ENCODE measurements at places on chromosomes 5 and 9.

DNA sequence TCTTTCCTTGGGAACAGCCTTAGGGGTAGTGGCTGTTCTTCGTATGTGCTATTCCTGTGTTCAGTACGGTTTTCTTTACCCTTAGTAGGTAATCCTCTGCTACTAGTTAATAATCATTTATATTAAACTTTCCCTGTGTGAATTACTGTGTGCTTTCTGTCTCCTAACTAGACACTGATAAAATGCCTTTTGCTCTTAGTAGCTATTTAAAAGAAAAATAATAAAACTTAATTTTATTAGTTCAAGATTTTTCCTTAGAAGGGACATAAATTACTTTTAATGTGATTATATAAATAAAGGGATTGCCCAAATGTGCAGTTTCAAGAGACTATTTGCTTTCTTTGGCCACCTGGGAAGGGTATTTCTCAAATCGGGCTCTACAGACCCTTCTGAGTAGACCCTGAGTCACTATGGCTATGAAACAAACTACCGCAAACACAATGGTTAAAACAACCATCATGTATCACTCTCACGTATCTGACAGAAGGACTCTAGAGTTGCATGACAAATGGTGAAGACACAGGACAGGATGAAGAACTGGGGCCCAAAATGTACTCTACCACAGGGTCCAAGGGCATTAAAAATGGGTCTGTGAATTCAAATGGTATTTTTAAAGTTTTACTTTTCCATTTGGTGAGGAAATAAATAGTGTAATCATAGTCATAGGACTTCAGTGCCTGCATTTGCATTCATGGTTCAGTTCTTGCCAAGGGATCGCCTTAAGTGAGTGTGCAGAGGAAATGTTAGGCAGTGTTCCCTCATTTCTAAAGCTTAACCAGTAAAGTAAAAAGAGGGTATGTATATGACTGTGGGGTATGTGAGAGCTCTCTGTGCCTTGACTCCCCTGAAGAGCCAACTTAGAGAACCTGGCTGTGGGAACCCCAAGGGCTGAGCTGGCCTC is 97.0 kb downstream of the TSSK1B start:
- DNase-seq, result no peak

- no peak for DNase-seq
Measured at GRCh38 chr9:136597141-136597885, 51.5 kb upstream of the NOTCH1 start.

DNA sequence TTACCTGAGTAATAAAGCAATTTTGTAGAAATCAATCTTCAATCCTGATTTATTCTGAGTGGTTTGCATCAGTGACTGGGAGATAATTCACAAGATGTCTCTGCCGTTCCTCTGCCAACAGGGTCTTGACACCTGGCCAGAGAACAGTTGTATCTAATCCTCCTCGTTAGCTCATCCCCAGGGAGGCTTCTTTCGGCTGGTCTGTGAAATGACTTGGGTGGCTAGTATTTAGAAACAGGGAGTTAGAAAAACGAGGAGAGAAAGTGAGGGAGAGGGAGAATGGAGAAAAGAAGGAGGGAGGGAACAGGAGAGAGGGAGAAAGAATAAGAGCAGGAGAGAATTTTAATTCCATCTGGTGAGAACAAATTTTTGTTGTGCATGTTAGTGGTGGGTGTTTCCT is 600.2 kb upstream of the TLE4 start:
- no peak for DNase-seq

GRCh38 chr5:91011029-91011428 is 372.1 kb downstream of the ARRDC3 start:
- DNase-seq, result no peak

- no peak for DNase-seq
Measured at GRCh38 chr5:153835891-153836515, 202.7 kb downstream of the FAM114A2 start.

- no peak for DNase-seq
Measured at GRCh38 chr5:170176916-170177315, 55.9 kb upstream of the C5orf58 start.

GRCh38 chr5:96439477-96440184 is 6.6 kb upstream of the PCSK1 start:
- no peak for DNase-seq

GRCh38 chr9:97853844-97854695 is 1.0 kb downstream of the FOXE1 start:
- DNase-seq, result no peak

- no peak for DNase-seq
Measured at GRCh38 chr5:140420665-140421361, 19.2 kb downstream of the ANKHD1 start.

DNA sequence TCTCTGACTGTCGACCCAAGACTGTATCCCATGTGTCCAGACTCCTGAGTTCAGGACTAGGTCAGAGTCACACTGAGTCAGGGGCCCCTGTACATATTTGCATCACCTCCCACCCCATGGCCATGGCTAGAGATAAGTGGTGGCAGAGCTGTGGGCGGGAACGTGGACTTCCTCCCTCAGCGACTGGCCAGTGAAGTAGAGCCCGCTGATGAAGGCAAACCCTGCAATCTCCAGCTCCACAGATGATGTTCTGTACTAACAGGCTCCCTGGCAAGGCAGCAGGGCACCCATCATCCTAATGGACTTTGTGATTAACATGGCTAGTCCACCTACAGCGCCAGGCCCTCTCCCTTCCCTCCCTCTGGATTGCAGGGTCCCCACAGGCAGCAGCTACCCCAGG is 110.5 kb upstream of the LRRTM2 start:
- no peak for DNase-seq

GRCh38 chr5:140678993-140679392 is 5.6 kb upstream of the DND1 start:
- no peak for DNase-seq

GRCh38 chr5:67792891-67793290 is 422.7 kb upstream of the PIK3R1 start:
- no peak for DNase-seq

- no peak for DNase-seq
Measured at GRCh38 chr9:27945386-27945785, 372.1 kb upstream of the C9orf72 start.

GRCh38 chr5:114450437-114450836 is 88.6 kb downstream of the KCNN2 start:
- DNase-seq, result no peak

DNA sequence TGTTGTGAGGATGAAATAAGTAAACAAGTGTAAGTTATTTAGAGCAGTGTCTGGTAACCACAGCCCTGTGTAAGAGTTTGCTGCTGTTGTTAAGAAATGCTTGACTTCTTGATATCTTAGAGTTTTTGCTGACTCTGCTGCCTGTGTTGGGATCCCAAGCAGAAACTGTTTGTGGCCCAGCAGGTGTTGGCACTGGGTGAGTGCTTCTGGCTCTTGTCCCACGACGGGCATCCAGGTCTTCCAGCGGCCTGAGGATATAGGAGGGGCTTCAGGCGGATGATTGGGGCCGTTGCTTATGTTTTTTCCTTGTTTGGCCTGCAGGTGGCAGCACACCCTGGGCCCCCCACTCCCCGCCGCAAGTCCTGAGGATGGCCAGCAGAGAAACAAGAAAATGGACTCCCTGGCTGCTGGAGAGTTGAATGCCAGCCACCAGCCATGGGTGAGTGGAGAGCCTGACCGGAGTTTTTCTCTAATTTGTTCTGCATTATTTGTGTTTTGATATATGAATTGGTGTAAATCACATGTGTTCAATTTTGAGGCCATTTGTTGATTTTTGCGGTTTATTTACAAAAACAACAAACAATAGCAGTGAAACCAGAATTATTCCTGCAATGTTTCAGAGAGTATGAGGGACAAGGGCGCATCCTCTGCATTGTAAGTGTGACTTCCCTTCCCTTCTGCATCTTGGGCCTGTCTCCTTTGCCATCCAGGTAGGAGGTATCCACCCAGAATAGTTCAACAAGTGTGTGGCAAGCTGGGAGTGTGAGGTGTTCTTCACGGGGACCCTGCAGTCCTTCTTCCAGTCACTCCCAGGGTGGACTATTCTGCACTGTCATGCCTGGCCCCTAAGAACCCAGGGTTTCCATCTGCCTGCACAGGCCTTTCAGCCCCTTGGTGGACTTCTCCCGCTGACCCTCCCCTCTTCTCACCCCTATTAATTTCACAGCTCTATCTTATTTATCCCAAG is 50.3 kb downstream of the SLC22A5 start:
- peak; percentile 87 for DNase-seq

GRCh38 chr5:141717043-141717442 is 35.0 kb upstream of the ARAP3 start:
- peak; percentile 59 for DNase-seq

DNA sequence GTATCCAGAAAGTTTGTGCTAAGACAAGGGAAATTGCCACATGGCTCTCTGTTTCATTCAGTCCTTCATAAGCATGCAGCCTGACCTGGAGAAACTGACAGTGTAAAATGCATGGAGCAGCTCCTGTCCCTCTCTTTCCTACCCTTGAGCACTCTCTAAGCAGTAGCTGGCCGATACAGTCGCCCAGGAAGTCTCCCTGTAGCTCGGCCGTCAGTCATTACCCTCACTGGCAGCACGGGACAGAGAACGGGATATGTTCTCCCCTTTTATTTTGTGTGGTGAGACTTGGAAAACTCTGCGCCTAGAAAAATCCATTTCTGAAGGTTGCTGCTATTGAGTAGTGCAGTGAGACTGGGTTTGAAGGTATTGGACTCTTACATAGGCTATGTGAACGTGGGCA is 56.8 kb upstream of the KCNMB1 start:
- no peak for DNase-seq

GRCh38 chr5:126562823-126563222 is 32.2 kb downstream of the ALDH7A1 start:
- DNase-seq, result no peak

- no peak for DNase-seq
Measured at GRCh38 chr9:131270171-131271015, 5.9 kb downstream of the FAM78A start.
